ENCODE measurements at places on chromosomes 7 and 10. TPM values are rescaled to one million over a fixed set of nuclear protein-coding genes. Genes with fewer than 3 reads are reported as not detected.

GRCh38 chr7:147492606-147493005 lies 1098.0 kb upstream of the C7orf33 start:
- no peak for DNase-seq

DNA sequence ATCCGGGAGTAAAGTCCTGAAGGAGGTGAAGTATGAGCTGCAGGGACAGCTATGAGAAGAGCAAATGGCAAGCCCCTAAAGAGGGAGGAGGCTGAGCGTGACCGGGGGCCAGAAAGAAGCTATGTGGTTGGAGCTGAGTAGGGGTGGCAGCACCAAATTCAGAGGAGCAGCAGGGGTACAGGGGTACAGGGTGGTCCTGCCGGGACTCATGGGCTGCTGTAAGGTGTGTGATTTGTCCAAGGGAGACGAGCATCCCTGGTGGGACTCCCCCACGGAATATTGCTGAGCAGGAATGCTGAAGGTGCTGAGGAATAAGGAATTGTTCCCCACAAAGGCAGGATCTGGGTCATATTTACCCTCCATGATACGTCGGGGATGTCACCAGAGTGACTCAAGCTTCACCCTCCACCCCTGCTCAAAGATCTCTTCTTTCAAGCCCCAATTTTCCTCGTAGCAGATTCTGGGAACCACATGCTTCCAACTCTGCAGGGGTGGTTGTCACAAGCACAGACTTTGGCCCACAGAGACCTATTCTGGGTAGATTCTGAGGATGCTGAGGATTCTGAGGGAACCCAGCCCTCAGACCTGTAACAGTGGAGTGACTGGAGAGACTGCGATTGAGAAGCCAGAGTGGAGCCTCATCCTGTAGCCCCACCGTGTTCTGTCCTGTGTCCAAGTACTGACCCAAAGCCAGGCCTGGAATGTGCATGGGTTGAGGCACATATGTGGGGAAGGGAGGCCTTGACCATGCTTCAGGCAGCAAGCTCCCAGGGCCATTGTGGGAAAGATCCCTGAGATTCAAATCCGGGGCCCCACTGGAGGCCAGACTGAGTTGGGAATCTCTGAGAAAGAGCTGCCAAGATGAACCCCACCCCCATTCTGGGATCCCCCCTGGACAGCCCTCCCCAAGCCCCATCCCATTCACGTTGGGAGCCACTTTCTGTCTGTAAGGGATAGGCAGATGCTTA lies 4.2 kb downstream of the SFTPD start:
- DNase-seq, result no peak

The OPN4 gene
- polyA plus RNA-seq, result not detected

The EPHB6 gene
- 9.3 TPM for polyA plus RNA-seq

The MYPN gene
- not detected for polyA plus RNA-seq

The PDE1C gene
- not detected for polyA plus RNA-seq

Measured in CD14-positive monocyte (primary cell).